ENCODE measurements at places on chromosomes 16 and 17.

- DNase-seq = no peak
Measured at GRCh38 chr16:4291699-4292098, 18.9 kb upstream of the TFAP4 start.

DNA sequence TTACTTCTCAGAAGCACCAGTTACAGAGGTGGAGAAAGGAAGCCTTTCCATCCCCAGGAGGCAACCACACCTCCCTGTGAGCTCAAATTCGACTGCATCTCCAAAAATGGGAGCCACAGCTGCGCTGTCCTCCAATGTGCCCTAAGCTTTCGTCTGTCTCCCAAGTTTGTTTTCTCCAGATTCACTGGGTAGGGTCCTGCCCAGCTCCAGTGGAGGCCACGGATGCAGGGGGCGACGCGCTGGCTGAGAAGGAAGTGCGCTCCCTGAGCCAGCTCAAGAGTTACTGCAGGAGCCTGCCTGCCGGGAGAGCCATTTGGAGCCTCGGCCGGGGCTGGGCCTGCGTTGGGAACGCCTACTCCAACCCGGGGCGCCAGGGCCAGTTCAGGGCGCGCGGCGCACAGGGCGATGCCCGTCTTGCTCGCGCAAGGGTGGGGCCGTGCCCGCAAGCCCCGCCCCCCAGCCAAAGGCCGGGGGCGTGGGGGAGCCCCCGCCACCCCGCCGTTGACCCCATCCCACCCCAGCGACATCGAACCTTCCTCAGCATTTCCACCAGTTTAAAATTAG is 19.5 kb downstream of the SIAH1 start:
- DNase-seq = peak; percentile 90

DNA sequence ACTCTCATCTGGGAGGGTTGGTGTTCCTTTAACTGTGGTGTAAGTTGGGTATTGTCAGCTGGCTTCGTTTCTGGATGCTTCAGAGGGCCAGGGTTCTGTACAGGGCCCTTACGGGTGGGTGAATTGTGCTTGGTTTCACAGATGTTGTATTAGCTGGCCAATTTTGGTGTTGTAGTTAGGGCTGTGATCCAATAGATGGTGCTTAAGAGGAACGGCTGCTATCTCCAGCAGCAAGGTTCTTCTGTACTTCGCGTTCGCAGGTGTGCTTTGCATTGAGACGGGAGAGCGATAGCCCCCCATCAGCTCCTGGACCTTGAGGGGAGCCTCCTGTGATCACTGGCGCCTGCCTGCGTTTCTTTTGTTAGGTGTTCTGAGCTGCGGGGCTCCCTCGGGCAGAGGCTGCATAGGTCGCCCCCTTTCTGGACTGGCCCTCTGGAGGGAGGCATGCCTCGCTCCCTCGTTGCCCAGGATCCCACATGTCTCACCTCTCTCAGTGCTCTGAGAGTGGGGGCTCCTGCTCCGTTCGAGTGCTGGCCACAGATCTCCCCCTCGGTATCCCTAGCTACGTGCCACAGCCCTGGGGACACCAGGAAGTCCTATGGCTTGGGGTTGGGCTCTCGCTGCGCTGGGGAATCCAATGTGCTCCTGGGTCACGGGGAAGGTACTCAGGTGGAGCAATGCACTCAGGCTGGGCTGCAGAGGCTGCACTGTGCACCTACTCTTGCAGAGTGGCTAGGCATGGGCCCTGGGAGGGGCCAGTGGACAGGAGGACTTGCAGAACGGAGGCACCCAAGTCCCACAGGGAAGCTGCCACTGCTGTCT is 837 bp upstream of the PRDM7 start:
- DNase-seq = peak; percentile 45

DNA sequence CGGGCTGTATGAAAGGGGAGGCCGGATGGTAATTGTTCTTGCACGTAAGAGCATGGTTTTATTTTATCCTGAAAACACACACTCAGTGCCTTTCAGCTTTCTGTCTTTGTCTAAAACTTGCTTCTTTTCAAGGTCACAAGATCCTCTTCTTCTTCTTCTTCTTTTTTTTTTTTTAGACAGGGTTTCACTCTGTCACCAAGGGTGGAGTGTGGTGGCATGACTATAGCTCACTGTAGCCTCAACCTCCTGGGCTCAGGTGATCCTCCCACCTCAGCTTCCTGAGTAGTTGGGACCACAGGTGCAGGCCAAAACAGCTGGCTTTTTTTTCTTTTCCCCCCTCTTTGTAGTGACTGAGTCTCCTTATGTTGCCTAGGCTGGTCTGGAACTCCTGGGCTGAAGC is 15.9 kb upstream of the ZNF629 start:
- no peak for DNase-seq

DNA sequence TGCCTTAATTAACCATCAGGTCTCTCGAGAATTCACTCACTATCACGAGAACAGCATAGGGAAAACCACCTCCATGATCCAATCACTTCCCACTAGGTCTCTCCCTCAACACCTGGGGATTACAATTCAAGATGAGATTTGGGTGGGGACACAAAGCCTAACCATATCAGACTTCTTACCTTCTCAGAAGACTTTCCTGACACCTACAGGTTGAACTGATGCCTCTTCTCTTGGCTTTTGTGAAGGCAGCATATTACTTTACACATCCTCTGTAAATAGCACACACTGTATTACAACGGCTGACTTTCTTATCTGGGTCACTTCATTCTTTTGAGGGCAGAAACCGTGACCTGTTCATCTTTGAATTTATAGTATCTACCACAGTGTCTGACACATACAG is 23.6 kb downstream of the BMERB1 start:
- no peak for DNase-seq

DNA sequence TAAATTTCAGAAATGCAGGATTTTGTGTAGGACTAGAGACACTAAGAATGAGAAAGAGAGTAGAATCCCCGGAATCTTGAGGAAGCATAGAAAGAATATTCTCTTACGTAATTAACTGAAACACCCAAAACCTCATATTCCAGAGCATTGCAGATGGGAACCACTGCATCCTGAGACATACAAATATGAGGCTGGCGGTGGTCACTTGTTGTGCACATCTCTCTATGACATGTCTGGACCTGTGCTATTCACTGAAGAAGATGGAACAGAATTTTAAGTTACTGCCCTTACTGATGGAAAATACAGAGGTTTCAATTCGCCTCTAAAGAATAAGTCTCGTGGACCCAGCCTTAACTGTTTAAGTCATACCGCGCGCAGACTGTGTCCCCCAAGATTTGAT is 806 bp downstream of the RAD51C start:
- DNase-seq = no peak

DNA sequence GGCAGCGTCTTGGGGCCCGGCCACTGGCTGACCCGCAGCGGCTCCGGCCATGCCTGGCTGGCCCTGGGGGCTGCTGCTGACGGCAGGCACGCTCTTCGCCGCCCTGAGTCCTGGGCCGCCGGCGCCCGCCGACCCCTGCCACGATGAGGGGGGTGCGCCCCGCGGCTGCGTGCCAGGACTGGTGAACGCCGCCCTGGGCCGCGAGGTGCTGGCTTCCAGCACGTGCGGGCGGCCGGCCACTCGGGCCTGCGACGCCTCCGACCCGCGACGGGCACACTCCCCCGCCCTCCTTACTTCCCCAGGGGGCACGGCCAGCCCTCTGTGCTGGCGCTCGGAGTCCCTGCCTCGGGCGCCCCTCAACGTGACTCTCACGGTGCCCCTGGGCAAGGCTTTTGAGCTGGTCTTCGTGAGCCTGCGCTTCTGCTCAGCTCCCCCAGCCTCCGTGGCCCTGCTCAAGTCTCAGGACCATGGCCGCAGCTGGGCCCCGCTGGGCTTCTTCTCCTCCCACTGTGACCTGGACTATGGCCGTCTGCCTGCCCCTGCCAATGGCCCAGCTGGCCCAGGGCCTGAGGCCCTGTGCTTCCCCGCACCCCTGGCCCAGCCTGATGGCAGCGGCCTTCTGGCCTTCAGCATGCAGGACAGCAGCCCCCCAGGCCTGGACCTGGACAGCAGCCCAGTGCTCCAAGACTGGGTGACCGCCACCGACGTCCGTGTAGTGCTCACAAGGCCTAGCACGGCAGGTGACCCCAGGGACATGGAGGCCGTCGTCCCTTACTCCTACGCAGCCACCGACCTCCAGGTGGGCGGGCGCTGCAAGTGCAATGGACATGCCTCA is 773 bp downstream of the NTN3 start:
- DNase-seq = no peak

GRCh38 chr17:34741967-34742366 is 162.6 kb downstream of the TMEM132E start:
- DNase-seq = no peak

Data from right forelimb (tissue), 1 donor.